ENCODE measurements at places on chromosomes 1 and 21. TPM values are rescaled to one million over a fixed set of nuclear protein-coding genes. Genes with fewer than 3 reads are reported as not detected.

- no peak overlapping the region for H3K27ac ChIP-seq
- no peaks in the 10 kb centered on the region for H3K36me3 ChIP-seq
- no peaks in the 10 kb centered on the region for H3K27me3 ChIP-seq
- DNase-seq = no peak
These were observed 87.8 kb downstream of the HLX start for GRCh38 chr1:220966881-220967611.

GRCh38 chr1:159123587-159123986 is 47.0 kb upstream of the AIM2 start:
- peaks cover 2% of the 10 kb centered on the region for H3K27me3 ChIP-seq
- no peak for DNase-seq
- H3K4me3 ChIP-seq = no peak overlapping the region
- peaks cover 9% of the 10 kb centered on the region for H3K4me1 ChIP-seq
- H3K27ac ChIP-seq = no peak overlapping the region
- H3K36me3 ChIP-seq = no peaks in the 10 kb centered on the region

GRCh38 chr1:63368131-63368530 is 704 bp downstream of the ALG6 start:
- peak overlapping the region; percentile 78 for H3K27ac ChIP-seq
- H3K27me3 ChIP-seq = no peaks in the 10 kb centered on the region
- no peaks in the 10 kb centered on the region for H3K36me3 ChIP-seq
- H3K4me1 ChIP-seq = peaks cover 5% of the 10 kb centered on the region

- H3K4me1 ChIP-seq = peaks cover 22% of the 10 kb centered on the region
- no peak overlapping the region for H3K27ac ChIP-seq
- no peaks in the 10 kb centered on the region for H3K36me3 ChIP-seq
- no peak for DNase-seq
- no peak overlapping the region for H3K4me3 ChIP-seq
These were observed 5.2 kb upstream of the MR1 start for GRCh38 chr1:181028615-181029014.

DNA sequence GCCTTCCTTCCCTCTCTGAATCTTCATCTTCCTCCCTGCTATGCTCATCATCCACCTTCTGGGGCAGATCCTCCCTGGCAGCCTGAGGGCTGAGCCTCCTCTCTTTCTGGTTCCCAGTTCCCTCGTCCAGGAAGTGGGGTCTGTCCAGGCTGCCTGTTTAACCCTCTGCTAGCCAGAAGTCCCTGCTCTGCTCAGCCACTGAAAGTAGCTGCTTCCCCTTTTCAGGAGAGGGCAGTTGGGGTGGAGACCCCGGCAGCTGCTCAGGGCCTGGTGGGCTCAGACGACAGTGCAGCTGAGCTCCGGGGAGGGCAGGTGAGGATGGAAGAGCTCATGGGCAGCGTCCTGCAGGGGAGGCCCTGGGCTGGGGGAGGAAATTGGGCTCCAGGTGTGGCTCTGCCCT is 43.1 kb upstream of the ETV3 start:
- peaks cover 51% of the 10 kb centered on the region for H3K4me1 ChIP-seq
- H3K4me3 ChIP-seq = peak overlapping the region; percentile 5
- H3K27ac ChIP-seq = peak overlapping the region; percentile 66
- H3K36me3 ChIP-seq = no peaks in the 10 kb centered on the region

Gene SLAMF8
- not detected for polyA plus RNA-seq
